ENCODE measurements at places on chromosomes 1 and 21. TPM values are rescaled to one million over a fixed set of nuclear protein-coding genes. Genes with fewer than 3 reads are reported as not detected.

Gene ABL2
- total RNA-seq, result 7.7 TPM

DNA sequence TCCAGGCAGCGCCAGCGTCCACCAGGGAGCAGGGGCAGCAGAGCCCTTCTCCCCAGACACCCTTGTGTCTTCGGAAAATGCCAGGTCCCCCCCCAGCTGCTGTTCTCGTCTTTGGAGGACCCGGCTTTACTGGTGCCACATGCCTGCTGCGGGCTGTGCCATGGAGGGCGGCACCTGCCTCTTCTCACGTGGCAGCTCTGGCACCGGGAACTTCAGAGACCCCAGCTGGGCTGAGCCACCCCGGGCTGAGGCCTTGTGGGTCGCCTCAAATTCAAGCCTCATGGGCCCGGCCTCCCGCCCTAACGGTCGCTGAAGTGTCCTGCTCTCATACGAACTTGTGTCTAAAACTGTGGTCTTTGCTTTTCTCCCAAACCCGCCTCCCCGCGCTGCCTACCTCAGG, 27.0 kb upstream of the C1orf159 start:
- DNase-seq, result no peak

DNA sequence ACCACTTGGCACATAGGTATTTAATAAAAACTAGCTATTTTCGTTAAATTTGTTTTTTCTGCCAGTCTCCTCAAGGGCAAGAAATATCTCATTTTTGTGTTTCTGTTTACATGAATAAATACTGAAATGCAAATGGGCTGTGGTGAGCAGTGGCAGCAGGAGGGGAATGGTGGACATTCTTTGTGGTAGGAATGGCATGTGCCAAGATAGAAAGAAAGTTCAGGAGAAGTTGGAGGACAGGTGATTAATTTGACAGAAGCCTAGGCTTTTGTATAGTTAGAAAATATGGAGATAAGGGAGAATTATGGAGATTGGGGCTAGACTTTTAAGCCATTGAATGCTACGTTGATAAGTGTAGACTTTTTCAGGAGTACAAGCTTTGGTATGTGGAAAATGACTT, 8.6 kb downstream of the RAP1A start:
- no peak for DNase-seq

DNA sequence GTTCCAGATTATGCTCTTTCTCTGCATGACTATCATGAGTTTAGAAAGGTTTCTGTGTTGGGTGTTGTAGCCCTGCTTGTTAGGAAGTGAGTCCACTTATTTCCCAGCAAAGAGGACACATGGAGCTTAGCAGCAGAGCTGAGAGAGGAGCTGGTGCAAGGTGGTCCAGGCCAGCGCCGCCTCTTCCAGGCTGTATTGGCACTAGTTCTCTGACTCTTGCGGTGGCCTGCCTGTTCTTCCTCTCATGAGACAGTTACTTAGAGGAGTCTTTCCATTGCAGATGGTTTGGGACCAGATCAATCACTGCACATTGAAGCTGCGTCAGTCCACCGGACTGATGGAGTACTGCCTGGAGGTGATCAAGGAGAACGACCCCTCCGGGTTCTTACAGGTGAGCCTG, 38.0 kb downstream of the TRIM67 start:
- no peak for DNase-seq

GRCh38 chr1:214187933-214188332, 93.0 kb upstream of the SMYD2 start:
- no peak for DNase-seq

DNA sequence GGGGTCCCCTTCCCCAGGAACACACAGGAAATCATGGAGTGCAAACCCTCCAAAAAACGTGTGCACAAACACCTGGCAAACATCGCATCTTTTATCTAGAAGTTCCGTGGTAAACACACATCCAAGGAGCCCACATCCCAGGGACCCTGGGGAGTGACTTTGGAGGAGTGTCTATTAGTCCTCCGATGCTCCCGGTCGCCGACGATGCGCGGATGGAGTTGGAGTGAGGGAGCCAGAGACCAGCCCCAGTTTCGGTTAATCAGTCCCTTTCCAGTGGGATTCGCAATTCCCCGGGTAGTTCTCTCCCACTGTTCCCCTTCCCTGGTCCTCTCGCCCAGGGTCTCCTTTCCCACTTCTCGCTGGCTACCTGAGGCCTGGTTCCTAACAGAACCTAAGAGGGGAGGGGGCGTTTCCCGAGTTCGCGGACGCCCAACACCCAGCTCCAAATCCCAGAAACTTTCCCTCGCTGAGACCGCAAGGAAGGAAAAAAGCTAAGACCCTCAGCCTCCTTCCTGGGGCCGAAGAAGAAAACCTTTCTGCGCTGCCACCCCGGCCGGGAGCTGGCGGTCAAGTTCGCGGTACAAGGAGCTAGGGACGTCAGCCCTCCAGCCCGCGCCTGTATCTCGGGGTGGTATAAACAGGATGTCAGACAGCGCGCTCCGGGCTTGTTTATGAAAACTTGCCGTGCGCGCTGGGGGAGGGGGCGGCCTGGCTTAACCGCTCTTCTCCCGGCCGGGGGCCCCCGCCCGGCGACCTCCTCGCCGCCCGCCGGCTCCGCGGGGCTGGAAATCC, 787 bp downstream of the JAK1 start:
- DNase-seq, result peak; percentile 69

DNA sequence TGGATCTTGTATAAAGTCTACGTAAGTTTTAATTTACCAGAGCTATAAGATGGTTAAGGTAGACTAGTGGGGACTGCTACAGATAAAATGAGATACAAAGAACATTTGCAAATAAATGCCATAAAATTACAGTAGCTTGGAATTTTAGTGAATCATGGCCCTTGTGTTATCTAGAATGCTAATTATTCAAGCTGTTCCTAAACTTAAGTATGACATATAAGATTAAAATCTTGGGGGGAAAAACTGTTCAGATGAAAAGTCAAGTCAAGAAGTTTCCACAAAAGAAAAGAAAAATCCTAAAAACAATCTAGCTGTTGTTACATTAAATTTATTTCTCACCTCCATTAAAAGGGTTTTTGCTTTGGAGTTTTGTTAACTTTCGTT, 51.7 kb downstream of the SIM2 start:
- no peak for DNase-seq

DNA sequence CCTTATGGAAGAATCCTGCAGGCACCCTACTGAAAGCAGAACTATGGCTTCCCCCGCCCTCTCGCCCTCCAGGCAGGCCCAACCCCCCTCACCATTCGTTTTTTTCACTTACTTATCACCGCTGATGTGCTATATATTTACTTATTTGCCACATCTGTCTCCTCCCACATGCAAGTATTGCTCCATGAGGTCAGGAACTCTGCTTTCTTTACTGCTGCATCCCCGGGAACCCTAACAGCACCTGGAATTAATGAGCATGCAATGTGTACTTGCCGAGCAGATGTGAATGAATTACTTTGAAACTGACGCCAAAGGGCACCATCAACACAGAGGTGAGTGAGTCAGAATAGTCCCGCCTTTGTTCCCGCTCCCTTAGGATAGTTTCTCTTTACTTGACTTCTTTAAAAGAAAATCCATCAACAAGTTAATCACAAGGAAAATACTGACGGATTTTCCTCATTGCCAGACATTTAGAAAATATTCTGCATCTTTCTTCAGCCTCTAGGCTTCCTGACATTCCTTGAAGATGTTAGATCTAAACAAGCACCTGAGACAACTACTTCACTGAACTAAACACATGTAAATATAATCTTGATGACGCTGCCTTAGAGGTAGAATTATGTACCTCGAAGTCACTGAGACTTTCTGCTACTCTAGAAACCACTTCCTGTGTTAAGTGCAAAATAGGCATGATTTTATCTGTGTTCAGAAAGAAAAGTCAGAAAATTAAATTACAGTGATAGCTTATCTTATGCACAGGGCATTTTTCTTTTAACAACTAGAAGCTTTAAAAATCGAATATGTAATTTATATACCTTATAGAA, 17.5 kb upstream of the RAB4A start:
- DNase-seq, result no peak

All from activated T-helper 2 cell treated with anti-CD3 and anti-CD28 coated beads, Interferon-gamma antibody, Interleukin-2, Interleukin-4, amounts not matched to agents 10 μg/mL and 5 μg/mL and 100 μg/mL, durations not matched to agents 14 hours and 24 hours and 36 hours (primary cell).